ENCODE measurements at places on chromosomes 3 and 15. TPM values are rescaled to one million over a fixed set of nuclear protein-coding genes. Genes with fewer than 3 reads are reported as not detected.

DNA sequence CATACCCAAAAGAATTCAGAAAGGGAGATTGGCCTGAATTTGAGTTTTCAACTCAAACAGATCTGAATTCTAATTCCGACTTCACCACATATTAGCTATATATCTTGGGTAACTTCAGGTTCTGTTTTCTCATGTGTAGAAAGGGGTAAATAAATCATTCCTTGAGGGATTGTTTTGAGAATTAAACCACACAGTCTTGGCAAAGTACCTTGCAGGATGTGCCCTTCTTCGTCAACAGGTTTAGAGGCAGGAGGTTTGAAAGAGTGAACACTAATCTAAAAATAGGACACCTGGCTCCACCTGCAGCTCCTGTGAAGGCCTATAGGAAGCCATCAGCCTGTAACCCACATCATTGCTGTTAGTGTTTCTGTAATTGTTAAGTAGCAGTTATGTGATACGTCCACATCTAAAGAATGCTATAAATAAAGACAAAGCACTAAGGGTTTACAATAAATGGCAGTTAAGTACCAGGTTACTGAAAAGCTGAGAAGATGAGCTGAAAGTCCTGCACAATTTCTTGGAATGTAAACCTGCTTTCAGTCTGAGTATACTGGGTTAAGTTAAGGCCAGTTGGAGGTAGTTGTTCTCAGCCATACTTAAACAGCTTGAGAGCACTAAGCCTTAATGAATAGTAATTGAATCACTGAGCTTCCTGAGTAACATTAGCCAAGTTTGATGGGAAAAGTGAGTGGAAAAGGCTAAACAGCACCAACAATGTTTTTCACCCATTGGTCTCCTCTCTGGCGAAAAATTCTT, 6.0 kb downstream of the CCDC80 start:
- no peak for DNase-seq

GRCh38 chr3:48222616-48223513, at the start of gene CAMP:
Gene CAMP (plus strand): TSS chr3:48223495. CDS start chr3:48223512, 17 bp downstream.
- DNase-seq = peak; percentile 97

- peak; percentile 62 for DNase-seq
Observed at GRCh38 chr3:124565013-124565412, 165.2 kb upstream of the UMPS start.

DNA sequence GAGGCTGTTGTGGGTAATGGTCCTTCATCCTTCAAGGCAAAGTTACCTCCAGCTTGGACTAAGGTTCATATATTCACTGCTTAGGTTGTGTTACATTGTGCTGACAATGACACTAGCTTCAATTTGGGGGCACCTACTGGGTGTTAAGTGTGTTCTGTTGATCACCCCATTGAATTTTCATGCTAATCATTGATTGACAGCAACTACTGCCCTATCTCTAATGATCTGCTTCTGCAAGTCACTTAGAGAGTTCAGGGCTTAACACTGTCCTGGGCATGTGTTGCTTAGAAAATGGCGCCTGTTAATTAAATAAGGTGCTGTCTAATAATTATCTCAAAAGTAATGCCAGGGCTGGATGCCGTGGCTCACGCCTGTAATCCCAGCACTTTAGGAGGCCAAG, 3.4 kb downstream of the FLNB start:
- DNase-seq = no peak

- DNase-seq = peak; percentile 49
Observed at GRCh38 chr3:184022323-184022722, 4.6 kb upstream of the ABCC5 start.

- DNase-seq = no peak
Observed at GRCh38 chr3:50374363-50375257, 15.3 kb upstream of the TMEM115 start.

- DNase-seq = no peak
Observed at GRCh38 chr3:95240395-95240794, 1177.5 kb downstream of the NSUN3 start.

DNA sequence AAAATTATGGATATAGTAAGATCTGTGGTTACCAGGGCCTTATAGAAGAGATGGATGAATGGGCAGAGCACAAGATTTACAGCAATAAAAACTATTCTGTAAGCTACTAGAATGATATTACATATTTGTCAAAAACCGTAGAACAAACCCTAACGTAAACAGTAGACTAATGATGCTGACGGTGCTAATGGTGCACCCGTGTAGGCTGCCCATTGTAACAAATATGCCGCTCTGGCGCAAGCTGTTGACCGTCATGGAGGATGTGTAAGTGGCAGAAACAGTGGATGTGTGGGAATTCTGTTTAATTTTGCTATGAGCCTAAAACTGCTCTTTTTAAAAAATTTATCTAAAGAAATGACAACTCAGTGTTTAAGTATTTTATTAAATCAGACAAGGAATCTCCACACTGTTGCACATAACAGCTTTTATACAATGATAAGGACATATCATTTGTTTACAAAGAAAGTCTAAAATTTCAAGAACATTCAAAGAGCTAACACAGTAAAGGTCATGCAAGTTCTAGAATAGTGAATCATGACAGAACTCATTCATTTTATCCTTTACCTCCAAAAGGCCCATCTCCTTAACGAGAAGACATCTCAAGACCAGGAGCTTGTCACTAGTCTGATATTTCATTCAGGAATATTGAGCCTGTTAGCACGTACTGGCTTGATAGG, 32.8 kb downstream of the TFRC start:
- no peak for DNase-seq

- DNase-seq = no peak
Observed at GRCh38 chr15:78092261-78093041, at the start of gene SH2D7. Gene SH2D7 (plus strand): TSS chr15:78092561. CDS start chr15:78092585, 24 bp downstream.

GRCh38 chr3:156781310-156782230, 44.6 kb upstream of the LEKR1 start:
- peak; percentile 93 for DNase-seq

GRCh38 chr3:133161656-133162055, 123.5 kb downstream of the TMEM108 start:
- DNase-seq = no peak

- peak; percentile 79 for DNase-seq
Observed at GRCh38 chr3:127792541-127793292, 29.6 kb downstream of the MGLL start.

DNA sequence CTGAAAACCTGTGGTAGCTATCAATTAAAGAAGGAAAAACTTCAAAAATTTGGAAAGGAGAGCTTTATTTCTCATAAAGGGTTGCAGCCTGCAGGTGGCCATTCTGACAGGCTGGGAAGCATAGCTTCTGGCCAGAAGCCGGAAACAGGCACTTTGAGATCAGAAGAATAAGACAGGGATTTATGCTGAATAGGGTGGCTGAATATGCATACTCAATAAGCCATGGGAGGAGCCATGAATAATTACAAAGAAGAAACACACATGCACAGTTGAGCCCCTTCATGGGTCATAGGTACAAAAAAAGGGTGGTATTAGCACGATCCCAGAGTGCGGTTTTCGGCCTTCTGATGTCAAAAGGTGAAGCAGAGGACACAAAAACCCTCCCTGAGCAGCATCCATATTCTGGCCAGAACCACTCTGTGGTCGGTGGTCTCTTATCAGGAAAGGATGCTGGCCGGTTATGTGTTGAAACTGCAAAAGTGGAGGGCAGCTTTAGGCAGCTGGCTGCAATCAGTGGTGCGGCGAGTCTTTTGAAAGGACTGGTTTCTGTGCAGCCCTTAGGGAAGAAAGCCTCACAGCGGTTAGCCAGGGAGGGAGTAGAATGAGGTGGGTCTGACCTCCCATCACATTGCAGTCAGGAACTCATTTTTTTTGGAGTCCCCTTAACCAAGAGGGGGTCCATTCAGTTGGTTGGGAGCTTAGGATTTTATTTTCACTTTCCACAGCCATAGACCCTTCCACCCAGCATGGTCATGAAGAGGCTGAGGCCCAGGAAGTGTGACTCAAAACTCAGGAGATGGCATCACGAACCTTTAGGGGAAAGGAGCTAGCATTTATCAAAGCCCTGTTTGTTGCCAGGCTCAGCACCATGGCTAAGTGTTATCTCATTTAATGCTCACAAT, 34.7 kb upstream of the CCDC174 start:
- DNase-seq = no peak

DNA sequence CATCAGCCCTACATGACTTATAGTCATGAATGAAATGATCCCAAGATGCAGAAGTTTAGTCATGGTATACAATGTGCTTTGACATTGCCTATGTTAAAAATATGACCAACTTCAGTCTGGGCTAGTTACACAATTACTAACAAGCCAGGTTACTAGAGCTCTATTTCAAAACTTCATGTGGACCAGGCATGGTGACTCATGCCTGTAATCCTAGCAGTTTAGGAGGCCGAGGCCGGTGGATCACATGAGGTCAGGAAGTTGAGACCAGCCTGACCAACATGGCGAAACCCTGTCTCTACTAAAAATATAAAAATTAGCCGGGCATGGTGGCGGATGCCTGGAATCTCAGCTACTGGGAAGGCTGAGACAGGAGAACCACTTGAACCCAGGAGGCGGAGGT, 613.0 kb downstream of the CADM2 start:
- DNase-seq = peak; percentile 73

- no peak for DNase-seq
Observed at GRCh38 chr3:150922611-150923010, 17.4 kb upstream of the MINDY4B start.

- DNase-seq = no peak
Observed at GRCh38 chr15:84951736-84952135, 29.9 kb upstream of the PDE8A start.

GRCh38 chr3:16142350-16143025, 32.0 kb upstream of the GALNT15 start:
- DNase-seq = no peak

- DNase-seq = peak; percentile 23
Observed at GRCh38 chr3:31755926-31756658, 223.4 kb downstream of the STT3B start.

Gene DLEC1
- 0.26 TPM for total RNA-seq

Gene CXCR6
- not detected for total RNA-seq

Gene SLMAP
- total RNA-seq = 67.5 TPM

Gene TMCO5A
- not detected for total RNA-seq

Gene CSNK1G1
- total RNA-seq = 26.3 TPM

Gene ZNF860
- total RNA-seq = 3.7 TPM

Gene SCN11A
- total RNA-seq = not detected
